Activated CD4-positive, alpha-beta T cell treated with anti-CD3 and anti-CD28 coated beads for 24 hours (primary cell): ENCODE measurements at places on chromosomes 5 and 9.

GRCh38 chr9:78001946-78002731, 29.5 kb downstream of the GNAQ start:
- DNase-seq = no peak

- no peak for DNase-seq
Measured at GRCh38 chr9:128214571-128215490, 11.7 kb downstream of the DNM1 start.

DNA sequence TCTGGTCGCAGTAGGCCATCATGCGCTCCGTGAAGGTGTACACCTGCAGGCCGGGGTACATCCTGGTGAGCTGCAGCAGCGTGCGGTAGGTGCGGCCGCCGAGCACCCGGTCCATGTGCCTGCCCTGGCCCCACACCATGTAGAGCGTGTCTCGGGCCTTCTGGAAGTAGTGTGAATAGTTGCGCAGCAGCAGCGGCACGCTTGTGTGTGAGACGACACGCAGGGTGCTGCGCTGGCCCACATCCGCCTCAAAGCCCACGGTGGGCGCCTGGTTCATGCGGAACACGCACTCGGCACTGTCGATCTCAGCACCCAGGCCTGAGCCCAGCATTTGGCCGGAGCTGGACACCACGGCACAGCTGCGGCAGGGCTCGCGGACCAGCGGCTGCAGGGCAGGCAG, 4.5 kb downstream of the ST6GALNAC4 start:
- DNase-seq = no peak

DNA sequence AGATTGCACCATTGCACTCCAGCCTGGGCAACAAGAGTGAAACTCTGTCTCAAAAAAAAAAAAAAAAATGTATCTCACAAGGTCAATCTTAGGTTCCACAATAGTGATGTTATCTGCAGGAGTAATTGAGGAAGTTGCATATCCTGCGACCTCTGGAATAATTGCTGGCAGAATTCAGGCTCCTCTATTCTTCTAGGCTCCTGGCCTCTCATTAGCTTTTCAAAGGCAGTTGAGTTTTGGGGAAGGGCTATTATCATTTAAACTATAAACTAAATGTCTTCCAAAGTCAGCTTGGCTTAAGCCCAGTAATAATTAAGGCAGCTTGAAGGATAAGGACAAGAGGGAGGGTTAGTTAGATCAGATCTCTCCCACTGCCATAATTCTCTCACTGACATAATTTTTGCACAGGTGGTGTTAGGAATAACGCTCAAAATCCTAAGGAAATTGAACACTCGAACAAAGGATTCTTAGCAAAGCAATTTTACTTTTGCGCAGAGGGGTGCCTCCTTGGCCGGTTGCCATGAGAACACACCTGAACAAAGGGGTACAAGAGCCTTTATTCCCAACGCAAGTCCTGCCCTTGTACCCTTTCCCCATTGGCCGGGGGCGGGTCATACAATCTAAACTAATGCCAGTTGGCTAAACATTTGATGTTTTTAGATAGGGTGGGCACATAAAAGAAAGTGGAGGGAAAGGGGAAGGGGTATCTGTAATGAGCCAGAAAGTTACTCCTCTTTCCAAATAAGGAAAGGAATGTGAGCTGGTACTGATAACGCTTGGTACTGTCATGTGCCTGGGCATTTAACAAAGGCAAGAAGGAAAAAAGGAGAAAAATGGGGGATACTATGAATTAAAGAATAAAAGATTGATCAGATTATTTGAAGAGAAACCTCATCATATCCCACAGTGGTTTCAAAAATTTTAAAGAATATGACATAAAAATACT, 106.4 kb upstream of the CCNG1 start:
- DNase-seq = no peak

DNA sequence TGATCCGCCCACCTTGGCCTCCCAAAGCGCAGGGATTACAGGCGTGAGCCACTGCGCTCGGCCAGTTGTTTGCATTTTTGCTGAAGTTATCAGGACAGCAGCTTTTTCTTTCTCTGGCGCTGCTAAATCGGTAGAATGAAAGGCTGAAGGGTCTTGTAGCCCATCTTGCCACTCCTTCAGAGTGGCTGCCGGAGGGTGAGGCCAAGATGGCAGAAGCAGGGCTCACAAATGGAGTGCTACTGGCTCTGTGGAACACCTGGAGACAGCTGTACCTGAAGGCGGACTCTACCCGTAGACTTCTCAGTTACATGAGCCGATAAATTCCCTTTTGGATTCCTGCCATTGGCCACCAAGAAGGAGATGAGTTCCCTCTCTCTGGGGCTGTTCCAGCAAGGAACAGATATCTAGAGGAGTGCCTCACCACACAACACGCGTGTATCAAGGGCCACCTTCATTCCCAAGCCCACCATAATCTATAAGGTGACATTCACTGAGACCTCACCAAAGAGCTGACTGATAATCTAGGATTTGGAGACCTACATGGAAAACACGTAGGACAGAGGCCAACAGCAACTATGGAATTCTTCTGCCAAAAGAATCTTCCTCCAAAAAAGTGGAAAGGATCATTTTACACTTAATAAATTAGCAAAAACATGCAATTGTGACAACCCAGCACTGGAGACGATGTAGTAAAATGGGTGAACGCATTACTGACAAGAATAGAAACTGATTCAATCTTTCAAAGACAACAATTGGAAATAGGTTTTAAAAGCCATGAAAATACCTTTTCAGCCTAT, 21.8 kb downstream of the STK10 start:
- no peak for DNase-seq

- DNase-seq = no peak
Measured at GRCh38 chr5:139058121-139058520, 140.0 kb downstream of the SIL1 start.

DNA sequence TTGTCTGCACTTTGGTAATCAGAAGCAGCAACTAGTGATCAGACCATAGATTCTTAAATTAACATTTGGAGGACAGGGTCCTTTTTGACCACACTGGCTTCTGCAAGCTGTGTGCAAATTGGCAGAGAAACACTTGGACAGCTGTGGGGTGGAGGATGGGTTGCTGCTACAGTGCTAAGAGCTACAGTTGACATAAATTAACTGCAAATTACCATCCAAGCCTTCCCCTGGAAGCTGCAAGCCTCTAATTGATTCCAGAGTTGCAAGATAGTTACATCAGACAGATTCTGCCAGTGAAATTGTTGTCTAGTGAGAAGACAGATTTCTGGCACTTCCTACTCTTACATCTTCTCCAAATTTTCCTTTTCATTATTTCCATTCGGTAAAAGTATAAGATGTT, 517.7 kb downstream of the DIRAS2 start:
- no peak for DNase-seq

- DNase-seq = no peak
Measured at GRCh38 chr5:135433681-135434426, 13.3 kb downstream of the DCANP1 start.

DNA sequence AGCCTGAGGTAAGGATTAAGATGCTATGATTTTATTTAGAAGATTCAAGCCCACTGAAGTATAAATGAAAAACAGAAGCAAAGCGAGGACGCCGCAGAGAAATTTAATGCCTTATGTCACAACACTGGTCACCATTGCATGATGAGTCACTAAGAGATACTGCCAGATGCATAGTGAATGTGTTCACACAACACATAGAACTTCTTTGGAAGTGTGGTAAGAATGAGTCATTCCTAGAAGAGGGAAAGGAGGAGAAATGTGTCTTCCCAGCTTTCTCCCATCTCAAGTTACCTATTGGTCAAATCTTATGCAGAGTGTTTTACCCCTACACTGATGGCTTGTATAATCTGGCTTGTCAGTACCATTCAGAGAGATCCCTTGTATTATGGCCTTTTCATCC, 465.3 kb upstream of the ARRDC3 start:
- no peak for DNase-seq

- DNase-seq = no peak
Measured at GRCh38 chr5:95177456-95177855, 107.4 kb downstream of the MCTP1 start.

DNA sequence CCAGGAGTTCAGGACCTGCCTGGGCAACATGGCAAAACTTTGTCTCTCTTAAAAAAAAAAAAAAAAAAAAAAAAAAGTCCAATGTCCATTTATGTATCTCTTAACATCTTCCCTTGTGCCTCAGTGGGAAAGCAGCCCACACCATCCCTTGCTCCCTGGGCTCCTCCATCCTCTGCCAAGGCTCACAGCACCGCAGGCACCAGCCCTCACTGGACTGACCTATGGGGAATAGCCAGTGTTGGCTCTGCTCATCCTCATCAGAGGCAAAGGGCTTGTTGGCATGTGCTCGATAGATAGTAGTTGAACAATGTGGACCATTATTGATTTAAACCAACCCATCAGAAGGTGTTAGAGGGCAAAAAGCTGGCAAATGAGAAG, 61.8 kb upstream of the LRRTM2 start:
- DNase-seq = no peak

- no peak for DNase-seq
Measured at GRCh38 chr5:151570512-151571269, 20.4 kb downstream of the FAT2 start.

- no peak for DNase-seq
Measured at GRCh38 chr5:174737330-174737729, 12.9 kb downstream of the MSX2 start.

DNA sequence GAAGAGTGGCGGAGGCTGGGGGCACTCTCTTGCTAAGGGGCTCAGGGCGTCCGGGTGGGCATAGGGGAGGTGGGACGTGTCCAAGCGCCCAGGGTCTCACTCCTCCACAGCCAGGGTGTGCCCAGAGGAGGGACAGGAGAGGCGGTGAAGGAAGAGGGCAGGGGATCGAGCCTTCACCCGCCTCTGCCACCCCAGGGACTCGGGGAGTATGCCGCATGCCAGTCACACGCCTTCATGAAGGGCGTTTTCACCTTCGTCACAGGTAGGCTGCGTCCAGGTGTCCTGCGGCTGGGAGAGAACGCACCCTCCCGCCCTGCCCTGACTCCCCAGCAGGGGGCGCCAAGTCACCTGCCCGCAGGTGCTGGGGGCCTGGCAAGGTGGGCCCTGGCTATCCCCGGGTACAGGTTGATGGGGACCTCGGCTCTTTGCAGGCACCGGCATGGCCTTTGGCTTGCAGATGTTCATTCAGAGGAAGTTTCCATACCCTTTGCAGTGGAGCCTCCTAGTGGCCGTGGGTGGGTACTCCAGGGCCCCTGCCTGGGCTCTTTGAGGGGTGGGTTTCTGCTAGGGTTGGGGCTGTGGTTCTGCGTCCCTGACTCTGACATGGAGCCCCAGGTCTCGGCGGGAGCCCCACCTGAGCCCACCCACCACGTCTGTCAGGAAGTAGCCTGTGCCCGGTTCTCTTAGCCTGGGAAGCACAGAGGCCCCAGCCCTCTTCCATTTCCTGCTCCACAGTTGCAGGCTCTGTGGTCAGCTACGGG, 552 bp downstream of the TMEM141 start:
- peak; percentile 38 for DNase-seq

- DNase-seq = no peak
Measured at GRCh38 chr5:158514986-158515359, 584.7 kb downstream of the EBF1 start.

DNA sequence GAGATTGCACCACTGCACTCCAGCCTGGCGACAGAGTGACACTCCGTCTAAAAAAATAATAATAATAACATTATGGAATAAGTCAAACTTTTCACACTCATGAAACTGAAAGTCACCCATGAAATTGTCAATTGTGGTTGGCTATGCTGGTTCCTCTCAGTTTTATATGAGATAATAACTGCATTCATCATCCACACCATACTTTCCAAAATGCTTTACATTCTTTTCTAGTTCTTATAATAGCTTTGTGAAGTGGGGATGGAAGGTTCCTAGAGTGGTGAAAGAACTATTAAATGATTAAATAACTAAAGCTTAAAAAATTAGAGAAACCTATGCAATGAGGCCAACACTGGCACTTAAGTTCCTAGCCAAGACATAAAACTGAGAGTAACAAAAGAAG, 12.6 kb upstream of the ASPN start:
- DNase-seq = no peak

DNA sequence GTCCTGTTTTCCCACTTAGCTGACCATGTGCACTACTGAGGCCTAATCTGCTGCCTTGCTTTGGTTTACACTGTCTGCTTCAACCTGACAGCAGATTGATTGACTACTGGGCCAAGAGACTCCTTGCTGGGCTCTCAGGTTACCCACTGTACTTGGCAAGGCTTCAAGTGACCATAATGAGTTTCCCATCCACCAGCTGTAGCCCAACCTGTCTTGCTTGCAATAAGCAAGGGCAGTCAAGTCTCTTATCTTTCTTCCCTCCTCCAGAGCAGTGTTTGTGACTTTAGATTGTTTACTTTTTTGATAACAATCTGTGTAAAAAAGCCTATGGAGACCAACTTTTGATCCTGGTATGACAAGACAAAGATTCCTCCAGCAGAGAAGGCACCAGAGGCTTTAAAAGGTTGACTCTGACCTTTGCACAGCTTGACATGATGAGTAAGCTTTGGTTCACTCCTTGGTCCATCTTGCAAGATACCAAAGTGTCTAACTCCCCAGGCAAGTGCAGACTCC, 912.3 kb upstream of the SEMA6A start:
- DNase-seq = no peak

GRCh38 chr5:89276566-89277305, 393.8 kb upstream of the MEF2C start:
- no peak for DNase-seq

DNA sequence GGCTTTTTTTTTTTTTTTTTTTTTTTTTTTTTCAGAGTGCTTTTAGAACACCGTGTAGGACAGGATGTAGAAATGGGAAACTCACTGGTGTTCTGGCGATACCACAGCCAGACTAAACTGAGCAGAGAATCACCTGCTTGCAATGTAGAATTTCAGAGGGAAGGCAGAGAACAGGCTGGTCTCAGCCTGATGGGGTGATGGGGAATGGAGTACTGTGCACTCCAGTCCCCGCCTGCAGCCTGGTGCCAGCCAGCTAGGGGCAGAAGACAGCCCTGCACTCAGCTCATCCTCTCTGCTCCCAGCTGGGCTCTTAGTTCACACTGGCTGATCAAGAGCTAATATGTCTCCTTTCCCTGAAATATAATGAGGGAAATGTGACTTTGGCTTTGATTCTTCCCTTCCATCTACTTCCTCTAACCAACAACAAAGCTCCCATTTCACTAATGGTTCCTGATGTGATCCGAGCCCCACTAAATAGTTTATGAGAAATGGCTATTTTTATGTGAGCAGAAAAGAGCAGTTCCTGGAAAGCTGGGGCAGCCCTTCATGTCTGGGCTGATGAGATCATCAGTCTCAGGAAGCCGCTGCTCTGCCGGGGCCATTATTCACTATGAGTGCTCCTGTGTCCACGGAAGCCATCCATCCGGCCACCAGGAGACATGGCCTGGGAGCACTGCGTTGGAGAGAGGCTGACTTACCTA, 209.7 kb downstream of the GADD45G start:
- no peak for DNase-seq

- DNase-seq = no peak
Measured at GRCh38 chr5:73444499-73445438, 3.8 kb downstream of the FOXD1 start.
